ENCODE measurements at places on chromosomes 11 and 22. TPM values are rescaled to one million over a fixed set of nuclear protein-coding genes. Genes with fewer than 3 reads are reported as not detected.

Gene RHOD
- 149 TPM for total RNA-seq

Gene CASP5
- 1.1 TPM for total RNA-seq

Gene APOBEC3C
- total RNA-seq: 13.4 TPM

Gene NFAM1
- under 0.01 TPM for total RNA-seq

Gene OR51V1
- not detected for total RNA-seq

Gene DENND6B
- 1.7 TPM for total RNA-seq

Gene ESAM
- total RNA-seq: not detected

Gene RNH1
- total RNA-seq: 433 TPM

Gene MYO18B
- not detected for total RNA-seq

Gene C11orf52
- total RNA-seq: 1.7 TPM

Gene PAK1
- 31.1 TPM for total RNA-seq

Gene MYOD1
- total RNA-seq: not detected

Gene APOC3
- not detected for total RNA-seq

Gene VSIG10L2
- total RNA-seq: not detected

All from tracheal epithelial cell (primary cell).